ENCODE measurements at places on chromosomes 6 and 20.

- DNase-seq = no peak
These were observed 7.7 kb downstream of the HBS1L start for GRCh38 chr6:135046912-135047311.

DNA sequence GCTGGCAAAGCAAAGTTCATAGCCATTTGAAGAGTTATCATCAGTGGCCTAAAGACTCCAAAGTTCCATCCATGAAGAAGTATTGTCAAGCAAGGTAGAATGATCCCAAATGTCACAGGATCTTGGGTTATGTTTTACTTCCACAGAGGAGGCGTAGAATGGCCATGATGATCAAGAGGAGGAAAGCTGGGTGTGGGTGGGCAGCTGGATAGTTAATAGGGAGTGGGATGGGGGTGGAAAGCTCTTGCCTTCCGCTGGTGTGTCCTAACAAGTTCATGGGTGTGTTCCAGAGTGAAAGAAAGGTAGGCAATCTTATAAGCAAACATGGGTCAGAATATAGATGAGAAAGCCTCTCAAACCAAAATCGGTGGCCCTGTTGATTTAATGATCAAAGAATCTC is 38.4 kb downstream of the PIGU start:
- DNase-seq = no peak

- no peak for DNase-seq
These were observed 160.0 kb downstream of the LRFN2 start for GRCh38 chr6:40427196-40427595.

DNA sequence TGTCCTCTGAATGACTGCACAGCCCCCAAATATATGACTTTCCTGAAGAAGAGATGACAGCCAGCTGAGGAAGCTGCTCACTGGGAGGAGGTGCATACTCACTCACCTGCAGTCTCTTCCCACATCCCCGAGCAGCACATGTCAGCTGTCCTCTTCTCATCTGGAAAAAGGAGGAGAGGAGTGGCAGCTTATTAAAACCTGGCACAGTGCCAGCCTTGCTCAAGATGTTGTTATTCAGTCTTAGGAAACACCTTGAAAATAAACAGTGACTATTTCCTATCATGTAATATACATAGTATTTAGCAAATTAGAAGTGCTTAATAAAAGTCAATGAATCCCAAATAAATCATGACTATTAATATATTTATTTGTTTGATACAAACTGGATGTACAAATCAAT is 232.9 kb downstream of the EPM2A start:
- DNase-seq = no peak
